CD8-positive, alpha-beta memory T cell (primary cell): ENCODE measurements at places on chromosomes 13 and 19. TPM values are rescaled to one million over a fixed set of nuclear protein-coding genes. Genes with fewer than 3 reads are reported as not detected.

Gene PODNL1
- not detected for total RNA-seq

DNA sequence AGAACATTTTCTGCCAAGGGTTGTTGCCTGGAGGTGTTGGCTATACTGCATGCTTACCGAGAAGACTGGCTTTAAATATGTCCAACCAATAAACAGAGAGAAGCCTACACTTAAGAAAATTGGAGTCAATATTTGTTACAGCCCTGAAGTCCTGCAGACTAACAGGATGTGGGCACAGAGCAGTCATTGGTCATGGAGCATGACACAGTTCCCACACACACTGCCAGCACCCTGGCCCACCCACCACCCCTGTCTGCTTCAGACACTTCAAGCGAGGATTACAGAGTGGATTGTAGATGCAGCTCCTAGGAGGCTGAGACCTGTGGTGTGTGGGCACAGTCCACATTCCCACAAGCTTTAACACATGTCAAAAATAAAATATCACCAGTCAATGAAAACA, 21.0 kb upstream of the SERP2 start:
- DNase-seq, result no peak
- peaks cover 9% of the 10 kb centered on the region for H3K4me1 ChIP-seq
- H3K27ac ChIP-seq, result no peak overlapping the region
- no peak overlapping the region for H3K4me3 ChIP-seq
- H3K27me3 ChIP-seq, result no peaks in the 10 kb centered on the region
- no peaks in the 10 kb centered on the region for H3K36me3 ChIP-seq

Gene FLT1
- 2.7 TPM for total RNA-seq

- H3K4me3 ChIP-seq, result no peak overlapping the region
- H3K4me1 ChIP-seq, result peaks cover 15% of the 10 kb centered on the region
- H3K27me3 ChIP-seq, result no peaks in the 10 kb centered on the region
- H3K27ac ChIP-seq, result no peak overlapping the region
- DNase-seq, result no peak
- no peaks in the 10 kb centered on the region for H3K36me3 ChIP-seq
These were observed 25.0 kb downstream of the LRCH1 start for GRCh38 chr13:46577696-46578589.

- no peaks in the 10 kb centered on the region for H3K36me3 ChIP-seq
- no peak overlapping the region for H3K4me3 ChIP-seq
- no peaks in the 10 kb centered on the region for H3K4me1 ChIP-seq
- H3K27ac ChIP-seq, result no peak overlapping the region
These were observed 131.5 kb downstream of the RGCC start for GRCh38 chr13:41588899-41589298.

DNA sequence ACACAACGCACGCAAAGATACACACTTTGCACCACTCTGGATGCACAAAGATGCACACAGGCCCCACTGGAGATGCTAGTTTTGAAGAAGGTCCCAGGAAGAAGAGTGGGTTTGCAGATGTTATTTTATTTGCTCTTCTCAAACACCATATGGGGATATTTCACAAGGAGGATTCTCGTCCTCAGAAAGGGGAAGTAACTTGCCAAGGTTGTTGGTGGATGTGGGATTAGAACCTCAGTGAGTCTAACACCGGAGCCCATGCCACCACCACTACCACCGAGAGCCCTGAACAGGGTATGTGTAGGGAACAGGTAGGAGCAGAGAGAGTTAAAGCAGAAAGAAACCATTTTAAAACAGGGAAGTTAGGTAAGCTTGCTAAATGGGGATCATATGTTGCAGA, 9.6 kb upstream of the CEACAM6 start:
- DNase-seq, result no peak
- no peaks in the 10 kb centered on the region for H3K4me1 ChIP-seq

- H3K36me3 ChIP-seq, result peaks cover 20% of the 10 kb centered on the region
- H3K4me3 ChIP-seq, result no peak overlapping the region
- no peaks in the 10 kb centered on the region for H3K27me3 ChIP-seq
These were observed 15.7 kb upstream of the B3GNT3 start for GRCh38 chr19:17778968-17779929.

GRCh38 chr19:55098716-55099556, 18.5 kb downstream of the PPP1R12C start:
- H3K36me3 ChIP-seq, result peaks cover 17% of the 10 kb centered on the region
- no peak overlapping the region for H3K4me3 ChIP-seq
- H3K27ac ChIP-seq, result no peak overlapping the region
- DNase-seq, result no peak
- no peaks in the 10 kb centered on the region for H3K27me3 ChIP-seq

Gene LHB
- total RNA-seq, result not detected

GRCh38 chr13:101150998-101151397, 265.3 kb downstream of the NALCN start:
- no peak overlapping the region for H3K27ac ChIP-seq
- H3K36me3 ChIP-seq, result no peaks in the 10 kb centered on the region
- no peaks in the 10 kb centered on the region for H3K4me1 ChIP-seq
- H3K4me3 ChIP-seq, result no peak overlapping the region
- H3K27me3 ChIP-seq, result no peaks in the 10 kb centered on the region
